ENCODE measurements at places on chromosomes 5 and 9.

- no peak for DNase-seq
These were observed 47.7 kb downstream of the FGF18 start for GRCh38 chr5:171467107-171467506.

GRCh38 chr5:159030357-159030756, 69.4 kb downstream of the EBF1 start:
- DNase-seq: no peak

DNA sequence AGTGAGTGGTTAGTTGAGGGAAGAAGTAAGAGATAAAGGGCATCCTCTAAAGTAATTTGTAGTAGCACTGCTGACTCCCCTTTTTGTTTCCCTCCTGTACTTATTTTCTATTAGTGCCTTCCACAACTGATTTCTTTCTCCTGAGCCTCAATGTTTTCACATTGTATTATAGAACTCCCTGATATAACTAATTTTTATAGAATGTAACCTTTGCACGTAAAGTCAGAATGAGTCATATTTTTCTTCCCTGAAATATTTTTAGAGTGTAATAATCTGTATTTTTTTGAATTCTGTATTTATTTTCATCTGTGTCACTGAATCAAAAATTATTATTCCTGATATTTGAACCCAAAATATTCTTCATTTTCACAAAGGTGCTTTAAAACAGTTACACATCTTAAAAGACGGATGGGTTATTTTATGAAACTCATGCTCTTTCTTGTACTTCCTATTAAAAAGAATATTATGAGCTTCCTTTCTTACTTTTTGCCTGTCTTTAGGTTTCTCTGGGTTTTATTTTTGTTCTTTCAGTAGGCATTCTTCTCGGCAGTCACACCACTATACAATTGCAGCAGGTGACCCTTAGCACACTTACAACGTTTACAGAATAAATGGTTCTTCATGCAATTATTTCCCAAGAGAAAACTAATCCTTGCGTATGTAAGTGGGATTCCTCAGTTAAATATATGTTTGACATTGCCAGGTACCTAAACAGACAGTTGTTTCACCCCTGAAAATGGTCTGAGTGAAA, 30.5 kb upstream of the DMRTA1 start:
- DNase-seq: no peak

GRCh38 chr5:72949481-72949880, 6.4 kb upstream of the FCHO2 start:
- peak; percentile 38 for DNase-seq

DNA sequence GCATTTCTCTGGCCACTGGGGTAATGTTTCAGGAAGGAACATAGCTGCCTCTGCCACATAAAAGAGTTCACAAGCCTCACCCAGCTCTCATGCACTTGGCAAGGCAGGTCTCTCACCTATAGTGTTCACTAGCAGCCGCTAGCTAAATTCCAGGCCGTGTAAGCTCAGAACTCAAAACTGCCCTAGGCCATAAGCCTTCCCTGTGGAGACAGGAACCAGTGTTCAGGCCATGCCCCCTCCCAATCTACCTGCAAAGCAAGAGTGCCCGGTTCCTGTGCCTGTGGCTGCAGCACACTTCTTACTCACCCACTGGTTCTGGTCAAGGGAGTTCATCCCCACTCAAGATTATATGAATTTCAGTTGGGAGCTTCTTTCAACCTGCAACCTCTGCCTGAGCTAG, 60.7 kb upstream of the ZNF169 start:
- DNase-seq: no peak

DNA sequence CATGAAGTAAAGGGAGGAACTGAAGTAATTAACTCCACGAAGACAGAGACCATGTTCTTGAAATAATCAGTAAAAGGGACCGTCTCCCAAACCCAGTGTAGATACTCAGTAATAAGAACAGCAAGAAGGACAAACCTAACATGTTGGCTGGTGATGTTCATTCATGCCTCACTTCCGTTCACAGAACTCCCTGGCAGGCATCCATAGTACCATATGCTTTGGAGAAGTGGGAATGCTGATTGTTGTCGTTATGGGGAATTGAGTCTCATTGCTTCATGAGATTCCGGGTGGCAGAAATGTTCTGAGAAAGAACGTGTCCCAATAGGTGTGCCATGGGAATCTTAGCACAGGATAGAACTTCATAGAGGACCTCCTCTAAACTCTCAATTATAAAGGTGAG, 452.3 kb downstream of the ZSWIM6 start:
- DNase-seq: no peak

DNA sequence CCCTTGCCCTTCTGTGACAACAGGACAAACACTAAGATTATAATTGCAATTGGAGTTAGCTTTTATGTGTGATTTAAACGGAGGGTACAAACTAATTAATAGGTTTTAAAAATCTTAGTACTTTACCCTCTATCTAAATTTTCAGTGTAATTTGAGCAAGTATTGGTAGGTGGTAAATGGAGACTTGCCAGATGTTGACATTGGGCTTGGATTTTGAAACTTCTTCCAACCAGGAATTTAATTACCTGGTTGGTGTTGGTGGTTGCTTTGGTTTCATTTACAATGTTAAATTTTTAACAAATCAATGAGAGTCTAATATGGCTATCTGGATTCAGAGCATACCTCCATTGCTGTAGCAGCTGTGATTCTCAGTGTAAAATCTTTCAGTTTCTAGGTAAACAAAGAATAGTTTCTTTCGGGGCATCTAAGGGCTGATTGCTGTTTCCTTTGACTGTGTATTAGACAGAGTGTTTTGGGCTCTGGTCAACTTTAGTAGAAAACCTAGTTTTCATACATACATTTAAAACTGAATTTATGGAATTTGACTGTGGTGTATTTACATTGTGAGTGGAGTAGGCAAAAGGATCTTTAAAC, 1.9 kb downstream of the DAPK1 start:
- no peak for DNase-seq

All from suppressor macrophage treated with lipopolysaccharide for 1 hour (primary cell).